ENCODE measurements at places on chromosomes 3 and 15.

- peak; percentile 99 for DNase-seq
Observed at GRCh38 chr3:134326760-134327593, 47.3 kb downstream of the AMOTL2 start.

GRCh38 chr15:69244798-69245197, 53.9 kb upstream of the PAQR5 start:
- no peak for DNase-seq

DNA sequence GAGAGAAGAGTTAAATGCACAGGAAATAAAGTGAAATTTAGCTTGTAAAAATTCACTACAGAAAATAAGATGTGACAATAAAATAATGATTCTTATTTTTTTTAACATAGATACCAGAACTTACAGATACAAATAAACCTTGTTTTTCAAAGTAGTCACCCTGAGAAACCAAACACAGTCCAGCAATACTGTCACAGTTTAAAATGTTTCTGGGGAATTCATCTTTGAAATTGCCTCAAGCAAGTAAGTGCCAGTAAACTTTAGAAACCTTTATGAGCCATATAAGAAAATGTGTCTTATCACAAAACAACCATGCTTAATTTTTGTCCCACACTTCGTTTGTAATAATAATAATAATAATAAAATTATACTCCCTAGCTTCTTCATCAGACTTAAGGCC, 19.9 kb downstream of the SHOX2 start:
- DNase-seq = no peak

DNA sequence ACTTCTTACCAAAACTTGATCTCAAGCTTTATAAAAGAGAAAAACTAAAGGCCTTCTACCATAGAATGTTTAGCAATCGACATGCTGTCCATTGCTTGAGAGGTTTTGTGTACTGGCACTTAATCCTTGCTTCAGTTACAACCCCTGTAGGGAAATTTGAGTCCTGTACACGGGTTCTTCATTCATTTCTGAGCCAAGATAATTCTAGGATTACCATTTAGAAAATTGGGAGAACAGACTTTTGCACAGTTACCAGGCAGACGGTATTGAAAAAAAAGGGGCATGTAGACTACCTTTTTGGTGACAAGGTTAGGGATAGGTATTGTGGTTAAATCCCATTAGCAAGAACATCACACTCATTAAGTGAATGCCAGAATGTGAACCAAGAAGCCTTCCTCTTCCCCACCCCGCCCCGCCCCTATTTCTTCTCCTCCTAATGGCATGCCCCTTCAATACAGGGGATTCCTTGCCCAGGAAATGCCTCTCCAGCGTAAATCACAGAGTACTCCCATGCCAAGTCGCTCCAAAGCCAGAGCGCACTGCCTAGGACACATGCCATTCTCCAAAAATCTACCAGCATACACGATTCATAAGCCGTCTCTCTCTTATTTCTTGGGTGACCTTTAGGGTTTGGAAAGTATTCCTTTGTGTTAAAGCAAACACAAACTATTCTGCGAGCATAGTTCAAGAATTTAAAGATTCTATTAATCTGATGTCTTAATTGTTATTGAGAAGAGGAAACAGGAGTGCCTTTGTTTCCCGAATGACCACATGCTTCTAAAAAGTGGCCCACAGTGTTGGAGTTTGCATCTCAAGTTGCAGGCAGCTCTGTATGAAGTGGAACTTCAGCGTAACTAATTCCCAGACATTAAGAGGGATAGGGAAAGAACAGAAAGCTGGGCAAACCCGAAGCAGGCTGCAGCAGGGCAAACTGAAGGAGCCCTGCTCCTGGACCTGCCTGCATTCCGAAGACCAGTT, 164.0 kb upstream of the NR2F2 start:
- DNase-seq = no peak

DNA sequence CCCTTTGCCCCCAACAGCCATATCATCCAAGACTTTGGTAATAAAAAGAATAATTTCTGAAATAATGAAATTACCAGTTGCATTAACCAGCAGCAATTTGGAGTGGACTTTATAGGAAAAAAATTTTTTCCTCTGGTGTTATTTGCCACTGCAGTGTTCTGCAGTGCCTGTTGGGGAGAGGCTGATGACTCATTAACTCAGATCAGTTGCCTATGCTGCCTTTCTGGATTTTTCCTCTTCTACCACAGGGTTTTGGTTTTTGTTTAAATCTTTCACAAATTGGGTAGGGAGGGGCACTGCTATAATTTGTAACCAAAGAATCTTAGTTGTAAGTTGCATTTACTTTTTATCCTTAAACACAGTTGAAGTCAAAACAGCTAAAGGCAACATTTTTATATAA, 22.7 kb downstream of the ATP6V1A start:
- DNase-seq = peak; percentile 34

DNA sequence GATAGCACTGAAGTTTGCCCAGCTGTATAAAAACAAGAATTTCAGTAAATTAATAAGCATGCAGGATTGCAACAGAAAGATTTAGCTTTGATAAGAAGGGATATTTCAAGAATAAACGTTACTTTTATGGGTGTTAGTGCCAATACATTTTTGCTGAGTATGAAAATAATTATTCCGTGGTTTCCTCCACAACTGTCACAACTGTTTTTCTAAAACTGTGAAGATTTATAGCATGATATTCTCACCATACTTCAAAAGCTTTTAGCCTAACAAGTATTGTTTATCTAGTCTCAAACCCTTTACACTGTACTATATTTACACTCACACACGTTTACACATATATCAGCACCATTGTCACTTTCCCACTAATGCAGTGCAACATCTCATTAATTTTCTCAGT, 200.5 kb downstream of the TPRG1 start:
- no peak for DNase-seq

- no peak for DNase-seq
Observed at GRCh38 chr3:13513051-13513912, 33.2 kb downstream of the HDAC11 start.

DNA sequence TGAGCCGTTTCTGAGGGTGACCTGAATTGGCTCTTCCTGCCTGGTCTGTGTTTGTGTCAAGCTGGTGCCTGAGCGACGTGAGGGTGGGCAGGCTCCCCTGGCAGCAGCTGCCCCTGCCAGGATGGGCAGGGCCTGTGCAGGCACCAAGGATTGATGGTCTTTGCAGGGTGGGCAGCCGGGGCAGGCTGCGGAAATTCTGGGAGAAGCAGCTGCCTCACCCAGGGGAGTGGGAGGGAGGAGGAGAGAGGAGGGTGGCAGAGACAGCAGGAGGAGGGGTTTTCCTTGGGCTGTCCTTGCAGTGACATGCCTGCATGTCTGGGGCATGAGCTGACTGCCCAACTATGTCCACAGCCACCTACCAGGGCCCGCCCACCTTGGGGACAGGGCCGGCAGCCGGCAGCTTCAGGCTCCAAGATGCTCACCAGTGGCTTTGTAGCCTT, 27.9 kb upstream of the SLC6A6 start:
- no peak for DNase-seq

DNA sequence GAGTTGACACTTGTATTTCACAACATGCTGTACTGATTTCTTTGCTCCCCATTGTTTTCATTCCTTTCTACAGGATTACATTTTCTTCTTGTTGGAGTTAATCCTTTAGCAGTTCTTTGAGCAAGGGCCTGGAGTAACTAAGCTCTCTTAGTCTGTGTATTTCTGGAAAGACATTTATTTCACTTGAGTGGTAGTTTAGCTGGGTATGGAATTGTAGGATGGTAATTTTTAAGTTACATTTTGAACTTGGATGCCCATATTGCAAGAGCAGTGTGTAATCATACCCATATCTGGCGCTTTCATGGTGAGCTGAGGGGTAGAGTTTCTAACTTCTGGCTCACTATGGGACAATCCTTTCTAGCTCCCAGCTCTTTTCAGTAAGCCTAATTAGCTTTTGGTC, 74.6 kb downstream of the SLC6A11 start:
- no peak for DNase-seq

DNA sequence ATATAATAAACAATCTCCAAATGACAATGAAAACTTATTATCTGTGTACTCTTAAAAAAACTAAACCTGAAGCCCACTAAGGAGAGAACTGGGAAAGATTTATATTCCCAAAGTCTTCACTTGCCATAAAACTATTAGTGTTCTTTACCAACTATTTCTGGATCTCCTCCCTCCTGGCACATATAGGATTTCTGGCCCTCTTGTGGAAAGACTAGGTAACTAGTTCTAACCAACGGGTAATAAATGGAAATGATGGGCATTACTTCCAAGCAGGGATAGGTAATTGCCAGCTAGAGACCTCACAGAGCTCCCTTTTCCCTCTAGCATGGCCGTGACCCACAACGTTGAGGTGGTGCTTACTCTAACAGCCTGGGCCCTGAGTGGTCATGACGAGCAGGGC, 110.1 kb downstream of the DNAH12 start:
- peak; percentile 29 for DNase-seq

DNA sequence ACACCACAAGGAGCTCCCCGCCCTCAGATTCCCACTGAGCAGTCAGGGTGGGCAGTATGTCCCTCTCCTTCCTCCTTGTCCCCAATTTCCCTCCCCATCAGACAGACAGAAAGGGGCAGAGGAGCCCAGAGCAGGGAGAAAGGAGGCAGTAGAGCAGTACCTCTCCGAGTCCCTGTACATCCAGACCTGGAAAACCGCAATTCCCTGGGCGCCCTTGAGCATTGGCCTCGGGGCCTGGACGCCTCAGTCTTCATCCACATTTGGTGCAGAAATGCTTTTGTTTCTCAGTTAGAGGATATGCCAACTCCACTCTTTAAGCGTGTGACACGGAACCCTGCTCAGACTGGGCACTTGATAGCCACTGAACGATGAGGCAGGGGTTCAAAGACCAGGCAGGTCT, 5.9 kb downstream of the ISG20 start:
- DNase-seq = no peak

GRCh38 chr3:114418724-114419543, 125.1 kb downstream of the TIGIT start:
- peak; percentile 61 for DNase-seq

GRCh38 chr3:178159691-178160220, 376.5 kb upstream of the KCNMB2 start:
- DNase-seq = no peak

GRCh38 chr3:66353530-66353929, 132.7 kb downstream of the SLC25A26 start:
- no peak for DNase-seq

GRCh38 chr15:92120094-92120795, 266.7 kb downstream of the SLCO3A1 start:
- no peak for DNase-seq

DNA sequence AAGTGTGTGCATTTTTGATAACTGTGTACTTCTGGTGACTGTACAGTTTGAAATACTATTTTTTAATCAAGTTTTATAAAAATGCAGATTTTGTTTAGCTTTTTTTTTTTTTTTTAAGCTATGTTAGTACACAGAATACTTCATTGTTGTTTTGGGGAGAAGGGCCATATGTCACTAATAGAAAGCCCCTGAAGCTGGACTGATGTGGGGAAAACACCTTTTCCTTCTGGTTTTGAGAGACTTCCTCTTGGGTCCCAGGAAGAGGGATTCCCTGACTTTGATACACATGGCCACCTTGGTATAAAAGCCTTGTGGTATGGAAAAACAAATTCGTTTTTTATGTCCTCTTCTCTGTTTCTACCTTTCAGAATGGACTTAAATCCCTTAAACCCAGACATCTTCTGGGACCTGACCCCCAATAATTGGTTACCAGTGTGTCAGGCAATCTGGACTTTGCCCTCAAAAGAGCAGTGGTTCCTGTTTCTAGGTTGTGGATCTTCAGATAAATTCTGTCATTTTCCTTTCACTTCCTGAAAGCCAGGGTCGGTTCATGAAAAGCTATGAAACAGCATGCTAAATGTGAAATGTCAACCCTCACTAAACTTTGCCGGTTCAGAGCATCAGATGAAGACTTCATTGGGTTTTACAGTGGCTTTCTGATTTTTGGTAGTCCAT, 31.1 kb upstream of the BLOC1S6 start:
- no peak for DNase-seq

DNA sequence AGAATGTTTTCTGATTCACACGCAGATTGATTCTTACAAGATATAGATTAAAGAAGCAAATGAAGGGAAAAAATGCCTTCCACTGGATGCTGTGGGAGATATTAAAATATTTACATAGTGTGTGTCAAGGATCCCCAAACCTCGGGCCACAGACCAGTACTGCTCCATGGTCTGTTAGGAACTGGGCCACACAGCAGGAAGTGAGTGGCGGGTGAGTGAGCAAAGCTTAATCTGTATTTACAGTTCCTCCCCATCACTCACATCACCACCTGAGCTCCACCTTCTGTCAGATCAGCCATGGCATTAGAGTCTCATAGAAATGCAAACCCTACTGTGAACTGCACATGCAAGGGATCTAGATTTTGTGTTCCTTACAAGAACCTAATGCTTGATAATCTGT, 552.6 kb upstream of the GOLIM4 start:
- no peak for DNase-seq

- DNase-seq = peak; percentile 95
Observed at GRCh38 chr3:192850451-192850981, 67.1 kb downstream of the MB21D2 start.

DNA sequence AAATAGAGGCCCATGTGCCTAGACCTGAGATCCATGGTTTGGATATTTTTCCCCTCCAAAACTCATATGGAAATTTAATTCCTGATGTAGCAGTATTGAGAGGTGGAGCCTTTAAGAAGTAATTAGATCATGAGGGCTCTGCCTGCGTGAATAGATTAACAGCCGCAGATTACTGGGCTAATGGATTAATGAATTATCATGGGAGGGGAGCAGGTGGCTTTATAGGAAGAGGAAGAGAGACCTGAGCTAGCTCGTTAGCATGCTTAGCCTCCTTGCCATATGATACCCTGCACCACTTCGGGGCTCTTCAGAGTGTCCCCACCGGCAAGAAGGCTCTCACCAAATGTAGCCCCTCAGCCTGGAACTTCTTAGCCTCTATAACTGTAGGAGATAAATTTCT, 15.8 kb downstream of the ARHGEF26 start:
- DNase-seq = no peak

DNA sequence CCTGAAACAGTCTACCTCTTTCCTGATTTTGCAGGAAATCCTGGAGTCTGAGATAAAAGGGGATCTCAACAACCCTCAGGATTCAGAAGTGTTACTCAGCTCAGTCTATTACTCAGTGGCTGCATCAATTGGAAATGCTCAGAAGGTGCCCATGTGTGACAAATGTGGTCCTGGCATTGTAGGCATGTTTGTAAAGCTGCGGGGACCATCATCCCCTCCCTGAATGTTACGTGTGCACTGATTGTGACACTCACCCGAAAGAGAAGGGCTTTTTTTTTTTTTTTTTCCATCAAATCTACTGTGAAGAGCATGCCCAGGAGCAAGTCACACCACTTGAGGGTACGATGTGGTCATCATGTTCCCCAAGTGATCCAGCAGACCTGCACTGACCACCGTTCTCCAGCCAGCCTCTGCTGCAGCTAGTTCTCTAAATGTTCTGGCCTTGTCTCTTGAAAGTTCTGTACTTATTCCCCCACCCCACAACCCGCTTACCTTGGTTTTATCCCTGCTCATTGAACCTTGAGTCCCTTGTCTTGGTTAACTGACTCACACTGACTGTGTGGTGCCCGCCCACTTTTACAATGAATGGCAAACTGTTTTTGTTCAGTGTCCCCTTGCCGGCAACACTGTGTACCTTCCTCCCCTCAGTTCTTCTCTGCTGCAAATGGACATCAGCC, 19.8 kb downstream of the ST3GAL6 start:
- peak; percentile 82 for DNase-seq

- DNase-seq = no peak
Observed at GRCh38 chr15:25268166-25268565, 170.7 kb downstream of the UBE3A start.

Measured in RCC 7860 (cell line).